ENCODE measurements at places on chromosomes 1 and 21.

GRCh38 chr1:12600880-12601633 lies 17.0 kb downstream of the DHRS3 start:
- peak; percentile 25 for DNase-seq

GRCh38 chr1:161933592-161934588 lies 89.8 kb downstream of the OLFML2B start:
- no peak for DNase-seq

- DNase-seq = no peak
Measured at GRCh38 chr1:27430903-27431600, 38.6 kb downstream of the GPR3 start.

GRCh38 chr1:174825127-174825526 lies 174.6 kb upstream of the CACYBP start:
- DNase-seq = no peak

GRCh38 chr1:72847651-72848050 lies 565.3 kb upstream of the NEGR1 start:
- no peak for DNase-seq

- no peak for DNase-seq
Measured at GRCh38 chr1:95209291-95209690, 24.7 kb upstream of the RWDD3 start.

DNA sequence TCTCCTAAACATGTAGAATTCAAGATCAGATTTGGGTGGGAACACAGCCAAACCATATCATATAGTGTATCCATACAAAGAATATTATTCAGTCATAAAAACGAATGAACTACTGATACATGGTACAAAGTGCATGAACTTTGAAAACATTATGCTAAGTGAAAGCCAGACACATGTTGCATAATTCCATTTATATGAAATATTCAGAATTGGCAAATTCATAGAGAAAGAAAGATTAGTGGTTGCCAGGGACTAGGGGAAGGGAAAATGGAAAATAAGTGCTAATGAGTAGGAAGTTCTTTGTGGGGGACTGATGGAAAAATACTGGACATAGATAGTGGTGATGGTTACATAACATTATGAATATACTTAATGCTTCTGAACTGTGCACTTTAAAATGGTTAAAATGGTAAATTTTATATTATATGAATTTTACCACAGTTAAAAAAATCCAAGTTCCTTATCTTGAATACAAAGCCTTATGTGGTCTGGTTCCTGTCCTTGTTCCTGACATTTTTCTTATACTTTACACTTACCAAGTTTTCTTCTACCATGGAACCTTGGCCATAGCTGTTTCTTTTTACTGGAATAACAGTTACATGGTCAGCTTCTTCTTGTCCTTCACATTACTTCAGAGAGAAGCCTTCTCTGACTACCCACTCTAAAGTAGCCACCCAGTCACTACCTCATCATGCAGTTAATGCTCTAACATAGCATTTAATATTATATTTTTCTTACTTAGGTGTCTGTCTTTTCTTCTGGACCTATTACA lies 64.0 kb downstream of the CCDC18 start:
- no peak for DNase-seq

GRCh38 chr21:26965907-26966581 lies 844 bp downstream of the ADAMTS5 start:
- DNase-seq = no peak

- no peak for DNase-seq
Measured at GRCh38 chr1:200972985-200973742, 50.4 kb downstream of the KIF21B start.

GRCh38 chr1:248406721-248407692 lies 4.2 kb downstream of the OR2T1 start:
- no peak for DNase-seq

- no peak for DNase-seq
Measured at GRCh38 chr1:227888404-227889046, 59.2 kb downstream of the WNT9A start.

GRCh38 chr1:54816130-54816529 lies 15.0 kb upstream of the TTC22 start:
- no peak for DNase-seq

DNA sequence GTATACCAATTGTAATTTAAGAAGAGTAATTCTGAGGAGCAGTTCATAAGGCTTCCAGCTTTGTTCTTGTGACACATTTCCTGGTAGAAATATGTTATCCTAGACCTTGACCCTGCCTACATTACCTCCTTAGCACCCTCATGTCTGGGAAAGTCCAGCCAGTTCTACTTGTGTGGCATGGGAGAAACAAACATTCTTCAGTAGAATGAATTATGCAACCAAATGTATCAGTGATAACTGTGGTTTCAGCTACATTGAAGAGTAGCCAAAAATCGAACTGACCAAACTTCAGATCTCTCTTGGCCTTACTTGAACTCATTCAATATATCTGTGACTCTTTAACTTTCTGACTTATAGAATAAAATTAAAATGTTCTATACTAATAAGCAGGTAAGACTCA lies 308.1 kb upstream of the LYPLAL1 start:
- no peak for DNase-seq

DNA sequence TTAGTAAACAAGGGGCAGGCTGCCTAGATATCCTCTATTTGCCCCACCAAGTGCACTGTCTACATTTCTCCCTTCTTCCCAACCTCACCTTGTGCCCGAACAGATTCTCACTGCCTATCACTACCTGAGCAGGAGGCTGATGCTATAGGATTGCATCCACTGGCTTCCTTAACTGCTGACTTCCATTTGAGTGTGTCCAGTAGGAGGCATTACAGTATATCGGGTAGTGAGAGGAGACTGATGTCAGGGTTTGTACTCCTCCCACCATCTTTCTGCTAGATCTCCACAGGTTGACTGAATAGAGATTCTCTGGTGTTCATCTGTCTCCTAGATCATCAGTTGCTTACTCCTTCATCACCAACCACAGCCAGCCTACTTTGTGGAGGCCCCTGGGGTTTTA lies 796.3 kb downstream of the LRRIQ3 start:
- no peak for DNase-seq

- no peak for DNase-seq
Measured at GRCh38 chr1:181531951-181532600, 48.8 kb downstream of the CACNA1E start.

DNA sequence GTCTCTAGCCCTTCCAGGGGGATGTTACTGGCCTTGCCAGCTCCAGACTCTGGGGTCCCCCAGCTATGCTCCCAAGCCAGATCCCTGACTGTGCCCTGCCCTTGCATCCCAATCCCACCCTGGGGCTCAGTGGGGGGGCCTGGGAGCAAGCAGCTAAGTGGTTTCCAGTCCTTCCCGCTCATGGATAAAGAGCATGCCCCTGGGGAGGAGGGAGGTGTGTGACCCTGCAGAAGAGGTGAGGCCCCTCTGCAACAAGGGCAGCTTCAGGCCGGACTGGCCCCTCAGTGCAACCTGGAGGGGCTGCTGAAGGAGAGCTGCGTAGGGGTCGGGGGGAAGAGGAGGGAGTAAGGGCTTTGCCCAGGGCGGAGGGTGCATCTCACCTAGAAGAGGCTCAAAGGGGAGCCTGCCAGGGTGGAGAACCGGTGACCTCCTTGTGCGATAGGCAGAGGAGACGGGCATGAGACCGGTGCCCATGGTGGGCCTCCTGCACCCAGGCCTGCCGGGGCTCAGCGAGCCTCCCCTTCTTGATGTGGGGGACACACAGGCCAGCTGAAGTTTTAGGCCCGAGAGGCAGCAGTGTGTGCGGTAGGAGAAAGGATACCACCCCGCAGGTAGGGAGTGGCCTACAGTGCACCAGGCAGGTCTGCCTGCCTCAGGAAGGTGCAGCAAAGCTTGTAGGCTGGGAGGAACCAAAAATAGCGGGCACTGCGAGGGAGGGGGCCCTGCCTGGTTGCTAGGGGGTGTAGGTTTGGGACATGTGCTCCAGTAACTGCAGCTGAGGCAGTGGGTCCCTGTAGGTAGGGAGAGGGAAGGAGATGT lies 3.1 kb downstream of the OBSCN start:
- DNase-seq = no peak

DNA sequence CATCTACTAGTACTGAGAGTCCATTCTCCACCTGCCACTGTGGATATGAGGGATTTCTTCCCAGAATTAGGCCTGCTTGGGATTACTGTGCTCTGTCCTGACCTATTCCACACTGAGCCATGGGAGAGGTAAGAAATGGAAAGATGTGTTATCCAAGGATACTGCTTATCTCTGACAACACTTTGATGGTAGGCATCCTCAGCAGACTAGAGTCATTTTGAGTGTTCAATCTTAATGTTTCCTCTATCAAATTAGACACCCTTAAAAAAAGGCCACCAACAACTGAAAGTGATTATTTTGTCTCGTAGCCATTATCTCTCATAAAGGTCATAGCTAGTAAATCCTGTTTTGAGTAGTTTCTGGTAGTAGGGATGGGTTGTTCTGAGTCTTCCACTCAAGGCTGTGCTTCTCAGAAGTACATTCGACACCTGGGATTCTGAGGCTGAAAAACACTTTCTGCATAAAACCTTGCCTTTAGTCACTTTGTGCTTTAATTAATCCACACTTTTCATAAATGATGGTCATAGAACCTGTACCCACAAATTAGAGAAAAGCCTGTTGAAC lies 8.8 kb downstream of the ATPAF1 start:
- no peak for DNase-seq
